ENCODE measurements at places on chromosomes 5 and 9. TPM values are rescaled to one million over a fixed set of nuclear protein-coding genes. Genes with fewer than 3 reads are reported as not detected.

Gene LEAP2
- 0.11 TPM for total RNA-seq

Gene PSD2
- 0.12 TPM for total RNA-seq

Gene PCAT7
- not detected for total RNA-seq

Gene SPATA31A3
- not detected for total RNA-seq

Gene SLC35D2
- total RNA-seq = 24.8 TPM

Gene PROB1
- 1.00 TPM for total RNA-seq

Gene ZNF367
- 3.9 TPM for total RNA-seq

Gene ABO
- total RNA-seq = not detected

Gene ADAMTS12
- 13.5 TPM for total RNA-seq

Gene ATP10B
- not detected for total RNA-seq

Gene TMEM252
- not detected for total RNA-seq

Gene TMC1
- total RNA-seq = 2.1 TPM

Gene KCNT1
- total RNA-seq = not detected

Gene CD72
- total RNA-seq = 0.87 TPM

Gene C5orf58
- total RNA-seq = not detected

Gene NSG2
- not detected for total RNA-seq

Gene ZBTB34
- 5.7 TPM for total RNA-seq

Gene OSMR
- total RNA-seq = 59.1 TPM

Gene SLC4A9
- total RNA-seq = not detected

Gene SPINK13
- 0.37 TPM for total RNA-seq

Gene DNAJC21
- total RNA-seq = 57.9 TPM

Gene PCDHB2
- 2.0 TPM for total RNA-seq

Gene FSTL4
- not detected for total RNA-seq

Gene PIP5KL1
- 1.2 TPM for total RNA-seq

Gene NUDT12
- total RNA-seq = 17.2 TPM

Gene PCDHGA10
- total RNA-seq = 5.2 TPM

Gene RHOBTB3
- total RNA-seq = 220 TPM

Gene ORM2
- not detected for total RNA-seq

Gene AGXT2
- total RNA-seq = not detected

Gene PPP1R26
- 22.9 TPM for total RNA-seq

Gene RGMB
- 71.2 TPM for total RNA-seq

Gene KIF12
- not detected for total RNA-seq

Gene BRINP1
- 2.3 TPM for total RNA-seq

Gene PIK3R1
- total RNA-seq = 20.8 TPM

Gene TPM2
- total RNA-seq = 1,069 TPM

Gene RMI1
- 13.1 TPM for total RNA-seq

Gene SOHLH1
- not detected for total RNA-seq

Gene COL15A1
- 104 TPM for total RNA-seq

Gene DDX4
- total RNA-seq = not detected

Gene TAF11L3
- total RNA-seq = not detected

Gene AOPEP
- 51.7 TPM for total RNA-seq

Gene NR2F1
- 63.0 TPM for total RNA-seq

Gene NHP2
- 200 TPM for total RNA-seq

Gene SEMA6A
- 0.12 TPM for total RNA-seq

Gene INSYN2B
- total RNA-seq = 11.2 TPM

Gene ANKRD18B
- 6.7 TPM for total RNA-seq

Gene CSF1R
- 0.25 TPM for total RNA-seq

Gene N4BP3
- total RNA-seq = 1.1 TPM

Gene RNF208
- 0.25 TPM for total RNA-seq

Gene ADAMTS6
- 155 TPM for total RNA-seq

Gene SPAG8
- 1.3 TPM for total RNA-seq

All from uterine smooth muscle cell (primary cell).